ENCODE measurements at places on chromosomes 6 and 20.

GRCh38 chr6:19210849-19211590 is 626.1 kb upstream of the ID4 start:
- DNase-seq = peak; percentile 10

DNA sequence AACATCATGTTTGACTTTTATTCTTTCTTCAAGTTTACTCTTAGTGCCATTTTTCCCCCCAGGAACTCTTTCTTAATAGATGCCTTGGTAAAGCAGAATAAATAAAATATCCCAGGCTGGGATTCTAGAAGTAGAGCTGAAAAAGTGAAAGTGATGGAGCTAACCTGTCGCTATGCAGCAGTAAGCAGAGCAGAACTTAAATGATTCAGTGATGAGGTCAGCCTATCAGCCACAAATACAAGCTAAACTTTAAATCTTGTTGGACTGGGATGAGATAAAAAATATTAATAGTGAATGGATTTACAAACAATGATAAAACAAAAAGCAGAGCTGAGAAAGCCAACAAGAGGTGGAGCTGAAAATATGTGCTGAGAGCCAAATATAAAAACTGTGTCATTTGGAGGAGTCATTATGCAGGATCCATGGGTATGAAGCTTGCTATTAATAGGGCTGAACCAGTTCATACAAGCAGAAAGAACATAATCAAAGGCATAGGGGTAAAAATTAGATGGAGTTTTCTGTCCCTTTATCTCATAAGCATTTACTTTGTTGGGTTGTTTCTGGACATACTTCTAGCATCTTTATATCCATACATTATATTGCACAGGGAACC is 877.8 kb downstream of the EPHA7 start:
- DNase-seq = no peak

GRCh38 chr6:25934156-25934555 is 3.7 kb upstream of the SLC17A2 start:
- DNase-seq = no peak

- no peak for DNase-seq
These were observed 18.1 kb downstream of the FAM184A start for GRCh38 chr6:119060255-119060907.

- no peak for DNase-seq
These were observed 42.4 kb downstream of the ALDH5A1 start for GRCh38 chr6:24537082-24537699.

- DNase-seq = no peak
These were observed 9.3 kb downstream of the TRIM15 start for GRCh38 chr6:30172681-30173080.

DNA sequence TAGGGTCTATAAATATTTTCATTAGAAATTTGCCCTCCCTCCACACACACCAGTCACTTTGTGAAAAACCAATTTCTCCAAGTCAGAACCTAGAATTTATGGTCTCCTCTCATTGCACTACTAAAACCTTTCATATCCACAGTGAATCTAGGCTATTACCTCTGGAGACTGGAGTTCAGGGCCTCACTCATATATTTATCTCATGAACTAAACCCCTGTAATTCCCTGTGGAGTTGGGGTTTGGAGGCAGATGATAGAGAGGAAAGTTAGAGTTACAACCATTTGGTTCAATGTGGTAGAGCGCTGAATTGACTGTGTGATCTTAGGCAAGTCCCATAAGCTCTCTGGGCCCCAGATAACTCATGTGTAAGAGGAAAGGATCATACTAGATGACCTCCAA is 18.2 kb upstream of the CEP85L start:
- DNase-seq = no peak

DNA sequence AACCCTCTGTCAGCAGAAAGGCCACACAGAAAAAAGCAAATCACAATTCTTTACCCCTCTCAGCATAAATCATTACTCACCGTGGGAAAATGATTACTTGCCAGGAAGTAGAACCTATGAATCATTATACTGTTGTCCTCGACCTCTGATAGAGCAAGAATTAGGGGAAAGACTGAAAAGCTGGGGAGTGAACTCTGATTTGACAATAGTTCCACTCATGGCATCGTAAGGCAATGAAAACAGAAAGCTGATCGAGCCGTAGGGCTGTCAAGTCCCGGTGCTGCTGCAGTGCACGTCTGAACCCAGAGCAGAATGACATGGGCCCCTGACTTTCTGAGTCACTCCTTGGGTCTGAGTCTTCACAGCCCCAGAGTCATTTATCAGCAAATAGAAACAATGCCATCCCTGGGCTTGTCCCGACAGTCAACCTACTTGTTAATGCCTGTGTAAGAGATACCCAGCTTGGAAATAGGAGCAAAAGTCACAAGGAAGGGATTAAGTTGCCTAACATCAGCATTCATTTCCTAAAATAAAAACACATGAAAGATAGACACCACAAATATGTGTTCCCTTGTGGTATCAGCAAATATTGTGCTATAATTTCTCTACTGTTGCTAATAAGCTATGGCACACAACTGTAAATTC is 224.8 kb upstream of the MARCKS start:
- DNase-seq = no peak

- DNase-seq = no peak
These were observed 75.1 kb upstream of the QKI start for GRCh38 chr6:163339466-163339865.

GRCh38 chr6:157466342-157466648 is 85.3 kb downstream of the ZDHHC14 start:
- DNase-seq = no peak

- DNase-seq = no peak
These were observed 11.3 kb downstream of the NFATC2 start for GRCh38 chr20:51531141-51531710.

DNA sequence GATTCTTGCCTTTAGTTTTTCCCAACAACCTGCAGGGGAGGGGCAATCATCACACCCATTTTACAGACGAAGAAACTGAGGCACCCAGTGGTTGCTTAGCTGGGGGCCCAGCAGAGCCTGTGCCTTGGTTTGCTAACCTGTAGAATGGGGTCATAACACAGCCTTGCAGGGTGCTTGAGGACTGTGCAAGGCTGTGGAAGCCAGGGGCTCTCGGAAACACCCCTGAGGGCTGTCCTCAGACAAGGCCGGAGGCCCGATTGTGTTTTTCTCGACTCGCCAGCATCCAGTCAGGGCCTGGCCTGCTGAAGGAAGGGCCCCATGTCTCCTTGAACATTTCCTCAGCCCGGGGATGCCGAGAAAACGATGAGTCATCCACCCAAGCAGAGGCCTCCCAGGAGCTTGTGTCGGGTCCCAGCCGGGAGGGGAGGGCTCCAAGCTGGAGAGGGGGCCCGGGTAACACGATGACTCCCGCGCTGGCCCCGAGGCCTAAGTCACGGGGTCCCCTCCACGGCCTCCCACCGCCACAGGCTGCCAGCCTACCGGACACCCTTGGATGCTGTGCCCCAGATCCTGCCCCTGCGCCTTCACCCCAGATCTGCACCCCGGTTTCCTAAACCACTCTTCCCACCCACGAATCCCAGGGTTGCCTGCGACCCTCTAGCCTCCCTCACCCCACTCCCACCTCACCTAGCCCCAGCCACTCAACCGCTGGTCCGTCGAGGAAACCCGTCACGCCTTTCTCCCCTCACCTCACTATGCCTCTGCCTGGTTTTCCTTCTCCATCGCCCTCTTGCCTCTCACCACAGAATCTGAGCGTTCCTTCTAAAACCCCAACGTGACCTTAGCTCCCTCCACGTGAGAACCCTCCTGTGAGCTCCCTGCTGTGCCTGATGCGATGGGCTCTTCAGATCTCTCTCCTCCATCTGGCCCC is 10.6 kb downstream of the NOL4L start:
- DNase-seq = no peak

DNA sequence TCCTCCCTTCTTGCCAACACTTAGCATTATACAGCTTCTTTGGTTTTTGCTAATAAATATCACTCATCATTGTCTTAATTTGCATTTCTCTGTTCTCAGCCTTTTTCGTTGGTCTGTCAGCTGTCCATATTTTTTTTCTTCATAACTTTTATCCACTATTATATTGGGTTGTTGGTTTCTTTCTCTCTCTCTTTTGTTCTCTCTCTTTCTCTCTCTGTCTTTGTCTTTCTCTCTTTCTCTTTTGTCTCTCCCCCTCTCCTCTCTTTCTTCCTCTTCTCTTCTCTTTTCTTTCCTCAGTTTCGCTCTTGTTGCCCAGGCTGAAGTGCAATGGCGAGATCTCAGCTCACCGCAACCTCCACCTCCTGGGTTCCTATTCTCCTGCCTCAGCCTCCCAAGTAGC is 36.5 kb downstream of the JARID2 start:
- no peak for DNase-seq

DNA sequence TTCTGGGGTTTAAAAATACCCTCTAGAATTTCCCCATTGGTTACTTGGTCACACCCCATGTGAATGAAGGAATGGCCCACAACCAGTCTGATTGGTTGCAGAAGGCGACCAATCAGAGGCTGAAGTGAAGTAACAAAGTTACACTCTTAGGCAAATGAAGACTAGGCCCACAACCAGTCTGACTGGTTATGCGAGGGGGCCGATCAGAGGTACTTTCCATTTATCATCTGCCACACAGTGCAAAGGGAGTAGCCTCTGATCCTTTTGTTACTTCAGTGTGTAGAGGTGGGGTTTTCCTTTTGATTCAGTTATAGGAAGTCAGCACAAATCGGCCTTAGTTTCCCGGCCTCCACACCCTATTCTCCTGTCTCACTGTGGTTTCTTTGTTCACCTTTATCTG is 61.2 kb upstream of the SGK1 start:
- no peak for DNase-seq

DNA sequence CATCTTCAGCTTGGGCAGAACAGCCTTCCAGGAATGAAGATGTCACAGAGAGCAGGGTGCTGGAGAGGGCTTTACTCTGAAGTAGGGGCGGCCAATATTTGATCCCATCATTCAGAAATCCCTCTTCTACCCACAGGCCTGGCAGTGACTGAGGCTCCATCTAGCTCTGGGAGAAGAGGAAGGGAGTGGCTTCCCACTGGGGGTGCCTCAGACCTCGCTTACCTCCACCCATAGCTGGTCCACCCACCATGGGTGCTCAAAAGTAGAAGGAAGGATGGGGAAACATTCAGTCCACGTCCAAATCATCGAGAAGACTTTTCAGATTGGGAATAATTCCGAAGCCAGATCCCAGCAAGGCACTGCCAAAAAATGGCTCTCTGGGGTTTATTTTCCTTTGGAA is 11.8 kb upstream of the THBD start:
- DNase-seq = no peak

- no peak for DNase-seq
These were observed 18.4 kb downstream of the SERPINB1 start for GRCh38 chr6:2823104-2823850.

GRCh38 chr20:1944345-1945091 is 49.3 kb downstream of the SIRPA start:
- no peak for DNase-seq

DNA sequence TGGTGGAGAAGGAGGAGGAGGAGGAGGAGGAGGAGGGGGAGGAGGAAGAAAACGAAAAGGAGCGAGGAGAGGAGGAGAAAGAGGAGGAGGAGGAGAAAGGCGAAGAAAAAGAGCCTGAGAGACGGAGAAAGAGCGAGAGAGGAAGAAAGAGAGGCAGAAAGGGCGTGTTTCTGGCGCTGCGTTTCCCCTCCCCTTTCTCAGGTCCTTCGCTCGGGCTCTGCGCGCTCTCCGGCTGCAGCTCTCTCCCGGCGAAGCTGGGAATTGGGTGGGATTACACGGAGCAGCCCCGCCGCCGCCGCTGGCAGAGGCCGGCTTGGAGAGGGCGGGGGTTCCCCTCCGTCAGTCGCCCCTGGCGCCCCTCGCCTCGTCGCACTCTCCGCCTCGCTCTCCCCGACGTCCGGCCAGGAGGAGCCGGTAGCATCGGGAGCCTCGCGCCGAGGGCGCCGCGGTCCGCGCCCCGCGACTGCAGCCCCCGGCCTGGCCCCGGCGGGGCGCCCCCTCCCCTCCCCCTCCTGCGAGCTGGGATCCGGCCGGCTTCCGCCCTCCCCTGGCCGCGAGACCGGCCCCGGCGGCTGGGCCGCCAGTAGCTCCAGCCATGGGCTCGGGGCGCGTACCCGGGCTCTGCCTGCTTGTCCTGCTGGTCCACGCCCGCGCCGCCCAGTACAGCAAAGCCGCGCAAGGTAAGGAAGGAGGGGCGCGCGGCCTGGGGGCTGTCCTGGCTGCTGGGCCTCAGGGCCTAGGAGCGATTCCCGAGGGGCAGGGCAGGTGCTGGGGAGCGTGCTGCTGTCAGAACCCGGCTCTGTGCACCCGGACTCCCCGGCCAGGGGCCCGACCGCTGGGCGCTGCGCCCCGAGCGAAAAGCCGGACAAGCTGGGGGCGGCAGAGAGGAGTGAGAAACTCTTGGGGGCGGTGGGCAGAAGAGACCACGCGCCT is at the start of gene SCUBE3:
SCUBE3 (plus strand) TSS at position 133 of the 933 bp plus-strand sequence; CDS start at position 596, 463 bp downstream.
- peak; percentile 12 for DNase-seq

- no peak for DNase-seq
These were observed 906 bp downstream of the ANKRD60 start for GRCh38 chr20:58227391-58228102.

- DNase-seq = no peak
These were observed 537.4 kb downstream of the TENT5A start for GRCh38 chr6:81215092-81215432.

DNA sequence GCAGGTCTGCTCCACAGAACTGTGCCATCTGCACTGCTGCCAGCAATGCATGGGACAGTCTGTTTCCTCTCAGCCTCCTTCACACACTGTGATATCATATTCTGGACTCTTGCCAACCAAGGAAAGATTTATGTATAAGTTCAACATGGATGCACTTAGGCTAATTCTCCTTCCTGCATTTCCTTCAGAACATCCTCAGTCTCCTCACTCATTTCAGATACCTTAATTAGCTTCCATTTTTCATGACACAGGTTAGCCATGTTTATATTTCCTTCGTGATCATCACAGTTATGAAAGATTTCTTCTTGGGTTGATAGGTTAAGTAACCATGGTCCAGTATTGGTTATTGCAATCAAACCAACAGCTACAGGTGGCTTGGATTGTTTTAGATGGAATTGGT is 46.4 kb upstream of the DDR1 start:
- no peak for DNase-seq

GRCh38 chr6:45382391-45382790 is 4.7 kb upstream of the SUPT3H start:
- no peak for DNase-seq

- DNase-seq = no peak
These were observed 24.9 kb downstream of the ZNF292 start for GRCh38 chr6:87180105-87180728.

GRCh38 chr6:144898741-144899140 is 613.6 kb downstream of the UTRN start:
- DNase-seq = no peak

GRCh38 chr6:20769631-20770030 is 235.4 kb downstream of the CDKAL1 start:
- no peak for DNase-seq

GRCh38 chr6:138971601-138972000 is 16.5 kb downstream of the REPS1 start:
- DNase-seq = no peak

- DNase-seq = no peak
These were observed 5.9 kb upstream of the C6orf136 start for GRCh38 chr6:30641048-30641447.

DNA sequence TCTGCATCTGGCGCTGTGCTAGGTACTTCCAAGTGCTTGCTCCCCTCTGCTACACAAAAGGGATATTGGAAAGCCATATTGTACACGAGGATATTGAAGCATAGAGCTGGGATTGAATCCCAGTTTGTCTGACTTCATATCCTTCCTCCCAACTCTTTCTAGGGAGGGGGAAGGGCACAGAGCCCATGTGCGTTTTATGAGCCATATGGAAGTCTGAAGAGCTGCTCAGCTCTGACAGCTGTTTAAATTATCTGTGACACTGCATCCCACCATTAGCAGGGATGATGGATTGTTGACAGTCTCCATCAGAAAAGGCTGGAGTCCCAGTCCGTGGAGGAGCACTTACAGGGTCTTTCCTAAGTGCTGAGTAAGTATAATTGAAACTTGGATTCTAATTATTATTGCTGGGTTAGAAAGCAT is 18.4 kb downstream of the TIAM2 start:
- no peak for DNase-seq
